ENCODE measurements at places on chromosomes 13 and 19.

- no peaks in the 10 kb centered on the region for H3K36me3 ChIP-seq
- H3K4me3 ChIP-seq, result no peak overlapping the region
- no peak for DNase-seq
- no peaks in the 10 kb centered on the region for H3K4me1 ChIP-seq
Measured at GRCh38 chr13:74683411-74683810, 549.2 kb upstream of the KLF12 start.

DNA sequence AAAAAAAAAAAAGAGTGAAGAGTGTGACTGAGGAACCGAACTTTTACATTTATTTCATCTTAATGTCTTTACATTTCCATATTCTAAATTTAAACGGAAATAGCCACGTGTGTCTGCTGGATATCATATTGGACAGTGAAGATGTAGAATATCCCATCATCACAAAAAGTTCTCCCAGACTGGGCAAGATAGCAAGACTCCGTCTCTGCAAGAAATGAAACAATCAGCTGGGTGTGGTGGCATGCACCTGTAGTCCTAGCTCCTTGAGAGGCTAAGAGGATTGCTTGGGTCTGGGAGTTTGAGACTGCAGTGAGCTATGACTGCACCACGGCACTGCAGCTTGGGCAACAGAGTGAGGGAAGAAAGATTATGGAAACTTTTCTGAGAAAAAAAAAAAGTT lies 3.9 kb downstream of the ZNF579 start:
- H3K27ac ChIP-seq, result no peak overlapping the region
- no peaks in the 10 kb centered on the region for H3K27me3 ChIP-seq
- peaks cover 9% of the 10 kb centered on the region for H3K4me1 ChIP-seq
- no peaks in the 10 kb centered on the region for H3K36me3 ChIP-seq
- DNase-seq, result no peak
- H3K4me3 ChIP-seq, result no peak overlapping the region

DNA sequence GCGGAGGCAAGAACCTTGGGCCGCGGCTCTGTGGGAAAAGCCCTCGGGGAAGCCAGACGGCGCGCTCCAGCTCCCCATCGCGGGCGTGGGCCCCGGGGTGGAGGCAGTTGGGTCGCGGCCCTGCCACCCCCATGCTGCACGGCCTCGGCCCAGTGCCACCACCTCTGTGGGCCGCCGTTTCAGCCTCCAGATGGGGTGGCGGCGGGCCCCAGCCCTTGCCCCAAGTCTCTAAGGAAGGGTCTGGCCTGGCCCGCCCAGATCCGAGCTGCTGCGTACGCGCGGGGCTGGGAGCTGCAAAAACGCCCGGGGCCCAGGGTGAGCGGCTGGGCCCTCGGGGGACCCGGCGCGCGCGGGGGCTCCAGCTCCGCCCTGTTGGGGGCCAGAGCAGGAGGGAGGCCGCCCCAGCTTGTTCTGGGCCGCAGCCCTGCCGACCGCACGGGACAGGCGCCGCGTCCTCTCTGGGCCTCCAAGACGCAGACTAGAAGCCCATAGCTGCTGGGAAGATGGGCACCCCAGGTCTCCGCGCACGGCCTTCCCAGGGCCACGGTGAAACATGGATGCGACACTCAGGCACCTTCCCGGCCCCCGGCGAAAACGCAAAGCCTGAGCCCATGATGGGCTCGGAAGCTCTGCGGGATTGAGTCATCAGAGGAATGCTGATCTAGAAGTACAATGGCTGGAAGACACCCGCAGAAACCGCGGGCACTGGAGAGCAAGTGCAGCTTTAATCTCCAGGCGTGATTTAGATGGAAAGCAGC lies 110.1 kb downstream of the KCTD15 start:
- peaks cover 9% of the 10 kb centered on the region for H3K4me1 ChIP-seq
- H3K27ac ChIP-seq, result peak overlapping the region; percentile 93
- no peak for DNase-seq
- H3K4me3 ChIP-seq, result peak overlapping the region; percentile 56
- H3K36me3 ChIP-seq, result no peaks in the 10 kb centered on the region

DNA sequence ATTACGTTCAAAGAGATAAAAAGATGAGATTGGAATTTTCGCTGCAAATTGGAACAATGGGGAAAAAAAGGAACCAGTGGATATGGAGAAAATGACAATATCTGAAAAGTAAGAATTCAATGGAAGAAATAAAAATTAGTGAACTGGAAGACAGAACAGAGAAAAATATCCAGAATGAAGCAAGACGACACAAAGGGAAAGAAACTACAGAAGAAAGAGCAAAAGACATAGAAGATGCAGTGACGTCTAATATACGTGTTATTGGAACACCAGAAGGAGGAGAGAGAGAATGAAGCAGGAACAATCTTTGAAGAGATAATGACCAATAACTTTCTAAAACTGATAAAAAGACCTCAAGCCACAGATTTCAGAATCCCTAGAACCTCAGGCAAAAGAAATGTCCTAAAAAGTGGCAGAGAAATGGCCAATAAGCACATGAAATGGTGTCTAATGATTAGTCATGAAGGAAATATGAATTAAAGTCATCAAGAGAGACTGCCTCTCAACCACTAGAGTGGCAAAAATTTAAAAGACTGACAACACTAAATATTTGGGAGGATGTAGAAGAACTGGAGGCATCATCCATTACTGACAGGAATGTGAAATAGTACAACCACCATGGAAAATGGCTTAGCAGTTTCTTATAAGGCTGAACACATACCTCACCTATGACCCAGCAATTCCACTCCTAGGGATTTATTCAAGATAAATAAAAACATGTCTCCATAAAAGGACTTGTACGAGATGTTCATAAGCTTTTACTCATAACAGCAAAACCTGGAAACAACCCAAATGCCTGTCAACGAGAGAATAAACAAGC lies 56.5 kb downstream of the GADD45B start:
- DNase-seq, result no peak
- peak overlapping the region; percentile 84 for H3K27ac ChIP-seq
- no peaks in the 10 kb centered on the region for H3K36me3 ChIP-seq

DNA sequence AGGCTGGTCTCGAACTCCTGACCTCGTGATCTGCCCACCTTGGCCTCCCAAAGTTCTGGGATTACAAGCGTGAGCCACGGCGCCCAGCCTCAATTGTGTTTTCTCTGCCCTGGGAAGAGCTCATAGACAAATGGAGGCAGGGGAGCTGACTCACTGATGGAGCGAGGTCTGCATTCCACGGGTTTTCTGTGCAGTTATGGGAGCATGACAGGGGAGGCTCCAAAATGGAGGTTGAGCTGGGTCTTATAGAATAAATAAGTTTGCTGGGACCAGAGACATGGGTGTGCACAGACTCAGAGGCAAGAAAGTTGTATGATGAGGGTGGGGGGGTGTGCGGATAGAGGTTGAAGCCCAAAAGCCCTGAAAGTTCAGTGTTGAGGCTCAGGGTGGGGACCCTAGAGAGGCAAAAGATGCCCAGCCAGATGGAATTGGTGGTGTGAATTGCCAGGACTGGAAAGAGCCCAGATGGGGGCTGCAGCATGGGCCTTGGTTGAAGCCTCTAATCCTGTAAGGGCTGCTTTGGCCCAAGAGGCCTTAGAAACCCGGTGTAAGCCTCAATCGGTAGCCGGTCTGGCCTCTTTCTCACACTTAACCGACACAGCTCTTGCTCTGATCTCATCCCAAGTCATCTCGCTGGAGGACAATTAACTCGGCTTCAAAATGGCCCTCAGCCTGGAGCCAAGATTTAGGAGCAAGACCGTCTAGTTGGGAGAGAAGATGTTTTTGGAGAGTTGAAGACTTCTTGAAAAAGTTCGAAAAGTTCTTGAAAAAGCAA lies 1.9 kb downstream of the TPM4 start:
- peaks cover 39% of the 10 kb centered on the region for H3K4me1 ChIP-seq
- no peak for DNase-seq
- peak overlapping the region; percentile 91 for H3K27ac ChIP-seq
- H3K27me3 ChIP-seq, result no peaks in the 10 kb centered on the region

- no peak for DNase-seq
- peaks cover 26% of the 10 kb centered on the region for H3K4me1 ChIP-seq
- H3K36me3 ChIP-seq, result no peaks in the 10 kb centered on the region
- H3K4me3 ChIP-seq, result no peak overlapping the region
- H3K27ac ChIP-seq, result no peak overlapping the region
Measured at GRCh38 chr19:16062789-16063188, 13.5 kb upstream of the TPM4 start.

GRCh38 chr13:62850331-62850730 lies 1434.7 kb upstream of the PCDH20 start:
- DNase-seq, result no peak
- no peaks in the 10 kb centered on the region for H3K36me3 ChIP-seq
- no peak overlapping the region for H3K4me3 ChIP-seq
- no peaks in the 10 kb centered on the region for H3K27me3 ChIP-seq
- H3K27ac ChIP-seq, result no peak overlapping the region

- no peak overlapping the region for H3K27ac ChIP-seq
- H3K4me3 ChIP-seq, result no peak overlapping the region
- DNase-seq, result no peak
- no peaks in the 10 kb centered on the region for H3K4me1 ChIP-seq
- H3K27me3 ChIP-seq, result no peaks in the 10 kb centered on the region
- H3K36me3 ChIP-seq, result no peaks in the 10 kb centered on the region
Measured at GRCh38 chr13:107069108-107069776, 501.3 kb upstream of the ARGLU1 start.

GRCh38 chr13:75365724-75366173 lies 116.2 kb downstream of the TBC1D4 start:
- H3K4me1 ChIP-seq, result peaks cover 54% of the 10 kb centered on the region
- no peak overlapping the region for H3K4me3 ChIP-seq
- no peaks in the 10 kb centered on the region for H3K36me3 ChIP-seq
- H3K27ac ChIP-seq, result no peak overlapping the region

GRCh38 chr13:29140277-29140676 lies 320.1 kb downstream of the MTUS2 start:
- H3K4me1 ChIP-seq, result no peaks in the 10 kb centered on the region
- H3K27ac ChIP-seq, result no peak overlapping the region
- H3K27me3 ChIP-seq, result no peaks in the 10 kb centered on the region
- DNase-seq, result no peak
- no peak overlapping the region for H3K4me3 ChIP-seq

DNA sequence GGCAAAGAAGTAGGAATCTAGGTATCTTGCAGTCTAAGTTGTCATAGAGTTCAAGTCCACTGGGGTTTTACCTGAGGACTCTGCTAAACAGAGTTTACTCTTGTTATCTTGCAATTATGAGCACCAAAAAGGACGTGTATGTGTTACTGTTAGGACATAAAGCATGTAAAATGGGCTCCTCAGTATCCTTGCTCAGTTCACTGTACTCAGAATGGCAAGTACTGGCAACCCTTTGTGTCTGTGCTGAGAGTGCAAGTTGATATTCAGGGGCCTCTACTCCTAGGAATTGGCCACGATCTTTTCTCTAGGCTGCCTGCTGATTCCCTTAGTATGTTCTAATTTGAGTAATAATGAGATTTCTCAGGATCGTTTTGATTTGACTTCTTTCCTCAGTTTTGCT lies 13.3 kb downstream of the TDRD3 start:
- H3K27me3 ChIP-seq, result no peaks in the 10 kb centered on the region
- peaks cover 36% of the 10 kb centered on the region for H3K4me1 ChIP-seq
- H3K27ac ChIP-seq, result no peak overlapping the region
- no peaks in the 10 kb centered on the region for H3K36me3 ChIP-seq

DNA sequence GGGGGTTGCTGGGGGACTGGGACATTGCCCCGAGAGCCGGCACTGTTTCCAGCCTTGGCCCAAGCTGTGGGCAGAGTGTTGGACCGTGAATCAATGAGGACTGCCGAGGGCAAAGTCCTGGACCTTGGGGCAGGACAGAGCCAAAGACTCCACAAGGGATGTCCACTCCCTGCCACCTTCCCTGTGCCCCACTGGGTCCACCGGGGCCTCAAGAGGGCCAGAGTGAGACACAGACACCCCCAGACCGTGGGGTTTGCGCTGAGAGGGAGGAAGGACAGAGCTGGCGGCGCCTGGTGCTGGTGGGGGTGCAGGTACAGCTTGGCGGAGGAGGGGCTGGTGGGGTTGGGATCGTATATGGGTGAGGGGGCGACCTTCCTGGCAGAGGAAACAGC lies 11.8 kb downstream of the MAST3 start:
- H3K27ac ChIP-seq, result peak overlapping the region; percentile 59
- H3K4me1 ChIP-seq, result peaks cover 26% of the 10 kb centered on the region
- H3K4me3 ChIP-seq, result peak overlapping the region; percentile 55
- no peaks in the 10 kb centered on the region for H3K36me3 ChIP-seq
- peaks cover 15% of the 10 kb centered on the region for H3K27me3 ChIP-seq
- DNase-seq, result no peak

GRCh38 chr13:99842405-99842804 lies 129.2 kb downstream of the ZIC5 start:
- H3K27me3 ChIP-seq, result no peaks in the 10 kb centered on the region
- H3K4me3 ChIP-seq, result no peak overlapping the region
- no peak overlapping the region for H3K27ac ChIP-seq
- DNase-seq, result no peak
- H3K36me3 ChIP-seq, result no peaks in the 10 kb centered on the region
- no peaks in the 10 kb centered on the region for H3K4me1 ChIP-seq

- peak overlapping the region; percentile 73 for H3K27ac ChIP-seq
- DNase-seq, result no peak
- no peaks in the 10 kb centered on the region for H3K36me3 ChIP-seq
- peaks cover 32% of the 10 kb centered on the region for H3K4me1 ChIP-seq
- H3K27me3 ChIP-seq, result peaks cover 6% of the 10 kb centered on the region
- no peak overlapping the region for H3K4me3 ChIP-seq
Measured at GRCh38 chr19:46206176-46206575, 23.4 kb upstream of the IGFL1 start.

DNA sequence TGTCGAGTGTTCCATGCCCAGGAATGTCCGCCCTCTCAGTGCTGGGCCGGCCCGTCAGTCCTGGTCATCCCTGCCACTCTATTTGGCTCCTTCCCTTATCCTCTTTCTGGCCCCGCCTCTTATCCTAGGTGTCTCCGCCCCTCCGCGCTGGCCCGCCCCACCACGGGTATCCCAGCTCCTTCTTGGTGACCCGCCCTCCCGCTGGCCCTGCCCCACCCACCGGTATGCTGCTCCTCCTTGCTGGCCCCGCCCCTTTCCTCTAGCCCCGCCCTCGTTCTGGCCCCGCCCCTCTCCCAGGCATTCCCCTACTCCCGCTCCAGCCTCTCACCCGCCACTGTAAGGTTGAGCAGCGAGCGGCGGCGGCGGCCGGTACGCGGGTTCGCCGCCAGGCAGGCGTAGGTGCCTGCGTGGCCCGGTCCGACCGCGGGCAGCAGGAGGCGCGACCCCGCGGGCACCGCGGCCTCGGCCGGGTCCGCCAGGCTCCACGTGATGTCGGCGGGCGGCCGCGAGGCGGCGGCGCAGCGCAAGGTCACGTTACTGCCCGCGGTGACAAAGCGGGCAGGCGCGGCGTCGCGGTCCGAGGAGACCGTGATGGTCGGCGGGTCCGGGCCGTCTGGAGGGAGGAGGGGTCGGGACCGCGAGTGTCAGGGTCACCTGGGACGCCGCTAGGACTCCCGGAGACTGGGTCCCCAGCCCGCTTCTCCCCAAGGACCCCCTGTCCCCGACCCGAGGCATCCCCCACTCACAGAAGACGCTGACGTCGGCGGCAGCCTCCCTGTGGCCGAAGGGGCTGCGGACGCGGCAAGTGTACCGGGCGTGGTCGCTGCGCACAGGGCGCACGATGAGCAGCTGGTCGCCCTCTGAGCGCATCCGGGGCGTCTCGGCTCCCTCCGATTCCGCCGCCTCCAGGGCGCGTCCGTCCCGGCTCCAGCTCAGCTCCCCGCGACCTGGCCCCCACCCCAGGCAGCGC lies 2.0 kb downstream of the VSIG10L start:
- peaks cover 11% of the 10 kb centered on the region for H3K4me1 ChIP-seq
- H3K36me3 ChIP-seq, result no peaks in the 10 kb centered on the region
- H3K27ac ChIP-seq, result peak overlapping the region; percentile 93
- no peaks in the 10 kb centered on the region for H3K27me3 ChIP-seq
- H3K4me3 ChIP-seq, result peak overlapping the region; percentile 62

GRCh38 chr19:41569481-41570150 lies 6.3 kb upstream of the CEACAM21 start:
- H3K27ac ChIP-seq, result no peak overlapping the region
- no peaks in the 10 kb centered on the region for H3K36me3 ChIP-seq
- DNase-seq, result no peak
- peaks cover 10% of the 10 kb centered on the region for H3K27me3 ChIP-seq

Measured in esophagus squamous epithelium (tissue), 5 donors.